ENCODE measurements at places on chromosomes 2 and 18.

- DNase-seq = no peak
Observed at GRCh38 chr2:9311488-9311887, 104.9 kb downstream of the ASAP2 start.

- DNase-seq = no peak
Observed at GRCh38 chr18:72104851-72105250, 439.3 kb downstream of the CBLN2 start.

DNA sequence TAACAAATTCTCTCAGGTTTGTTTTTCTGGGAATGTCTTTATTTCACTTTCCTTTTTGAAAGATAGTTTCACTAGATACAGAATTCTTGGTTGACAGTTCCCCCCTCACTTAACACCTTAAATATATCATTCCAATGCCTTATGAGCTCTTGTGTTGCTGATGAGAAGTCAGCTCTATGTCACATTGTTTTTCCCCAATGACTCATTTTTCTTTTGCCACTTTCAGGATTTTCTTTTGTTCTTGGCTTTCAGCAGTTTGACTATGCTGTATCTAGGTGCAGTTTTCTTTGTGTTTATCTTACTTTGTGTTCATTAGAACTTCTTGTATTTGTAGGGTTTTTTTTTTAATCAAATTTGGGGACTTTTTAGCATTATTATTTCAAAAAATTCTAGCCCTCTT, 5.6 kb upstream of the RALBP1 start:
- DNase-seq = no peak

GRCh38 chr2:30231996-30232800, 864 bp downstream of the LBH start:
- peak; percentile 29 for DNase-seq

GRCh38 chr2:42784204-42784880, 8.0 kb downstream of the HAAO start:
- DNase-seq = no peak

DNA sequence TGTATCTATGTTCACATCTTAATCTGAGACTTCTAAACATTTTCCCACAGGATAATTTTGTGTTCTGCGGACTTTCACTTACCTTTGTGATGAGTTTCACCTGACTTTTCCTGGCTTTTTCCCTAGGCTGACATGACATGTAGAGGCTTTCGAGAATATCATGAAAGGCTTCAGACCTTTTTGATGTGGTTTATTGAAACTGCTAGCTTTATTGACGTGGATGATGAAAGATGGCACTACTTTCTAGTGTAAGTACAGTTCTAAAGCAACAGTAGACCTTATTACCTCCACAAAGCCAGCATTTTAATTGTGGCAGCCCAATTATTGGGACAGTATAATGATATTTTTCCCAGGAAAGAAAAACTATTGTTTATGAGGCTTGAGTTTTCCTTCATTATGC, 34.1 kb upstream of the METAP1D start:
- DNase-seq = peak; percentile 100

- DNase-seq = no peak
Observed at GRCh38 chr18:23053776-23054457, 81.4 kb upstream of the CABLES1 start.

GRCh38 chr2:98145070-98145469, 58.1 kb downstream of the VWA3B start:
- DNase-seq = no peak

- no peak for DNase-seq
Observed at GRCh38 chr18:27860701-27861107, 316.2 kb downstream of the CDH2 start.

DNA sequence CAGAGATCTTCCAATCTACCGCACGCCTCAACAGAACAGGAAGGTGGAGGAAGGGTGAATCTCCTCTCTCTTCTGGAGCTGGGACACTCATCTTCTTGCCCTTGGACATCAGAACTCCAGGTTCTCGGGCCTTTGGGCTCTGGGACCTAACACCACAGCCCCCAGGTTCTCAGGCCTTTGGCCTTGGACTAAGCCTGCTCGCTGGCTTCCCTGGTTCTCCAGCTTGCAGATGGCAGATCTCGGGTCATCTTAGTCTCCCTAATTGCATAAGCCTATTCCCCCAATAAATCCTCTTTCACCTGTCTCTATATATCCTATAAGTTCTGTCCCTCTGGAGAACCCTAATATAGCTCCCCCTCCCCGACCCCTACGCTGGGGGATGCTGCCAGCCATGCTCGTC, 14.8 kb downstream of the HS6ST1 start:
- no peak for DNase-seq

GRCh38 chr2:174846941-174847938, 83.0 kb upstream of the CHRNA1 start:
- no peak for DNase-seq

DNA sequence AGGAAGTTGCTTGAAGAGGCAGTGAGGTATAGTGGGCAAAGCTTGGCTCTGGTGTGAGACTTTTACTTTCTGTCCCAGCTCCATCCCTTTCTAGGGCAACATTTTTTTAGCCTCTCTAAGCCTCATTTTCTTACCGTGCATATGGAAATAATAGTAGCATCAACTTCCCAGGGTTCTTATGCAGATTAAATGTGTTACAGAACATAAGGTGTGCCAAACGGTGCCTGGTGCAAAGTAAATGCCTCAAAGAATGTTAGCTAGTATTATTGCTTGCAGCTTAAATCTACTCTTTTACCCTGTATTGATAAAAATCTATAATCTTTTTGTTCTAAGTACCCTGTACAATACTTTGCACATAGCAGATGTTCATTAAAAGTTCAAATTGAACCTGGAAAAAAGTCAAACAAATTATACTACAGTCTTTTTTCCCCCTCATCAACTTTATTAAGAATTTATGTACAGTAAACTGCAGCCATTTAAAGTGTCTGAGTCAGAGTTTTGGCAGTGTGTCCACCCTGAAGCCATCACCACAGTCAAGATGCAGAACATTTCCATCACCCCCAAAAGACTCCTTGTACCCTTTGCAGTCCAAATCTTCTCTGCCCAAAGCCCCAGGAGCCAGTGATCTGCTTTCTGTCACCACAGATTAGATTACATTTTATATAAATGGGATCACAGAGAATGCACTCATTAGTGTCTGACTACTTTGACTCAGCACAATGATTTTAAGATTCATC, 10.6 kb downstream of the MAPRE2 start:
- no peak for DNase-seq

DNA sequence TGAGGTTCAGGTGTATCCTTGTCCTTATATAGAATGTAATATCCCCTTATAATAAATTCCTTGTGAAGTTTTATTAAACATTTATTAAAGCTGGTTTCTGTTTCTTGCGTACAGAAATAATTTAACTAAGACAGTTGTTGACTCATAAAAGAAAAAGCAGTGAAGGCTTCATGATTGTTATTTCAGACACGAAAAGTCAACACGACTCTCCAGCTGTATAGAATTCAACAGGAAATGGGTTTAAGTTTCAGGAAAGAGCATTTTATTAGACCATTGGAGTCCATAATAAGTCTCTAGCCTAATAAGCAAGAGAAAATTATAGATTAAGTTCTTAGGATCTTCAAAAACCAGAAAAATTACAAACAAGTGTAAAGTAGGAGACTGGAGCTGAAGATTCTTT, 62.2 kb downstream of the KCNE4 start:
- DNase-seq = no peak

DNA sequence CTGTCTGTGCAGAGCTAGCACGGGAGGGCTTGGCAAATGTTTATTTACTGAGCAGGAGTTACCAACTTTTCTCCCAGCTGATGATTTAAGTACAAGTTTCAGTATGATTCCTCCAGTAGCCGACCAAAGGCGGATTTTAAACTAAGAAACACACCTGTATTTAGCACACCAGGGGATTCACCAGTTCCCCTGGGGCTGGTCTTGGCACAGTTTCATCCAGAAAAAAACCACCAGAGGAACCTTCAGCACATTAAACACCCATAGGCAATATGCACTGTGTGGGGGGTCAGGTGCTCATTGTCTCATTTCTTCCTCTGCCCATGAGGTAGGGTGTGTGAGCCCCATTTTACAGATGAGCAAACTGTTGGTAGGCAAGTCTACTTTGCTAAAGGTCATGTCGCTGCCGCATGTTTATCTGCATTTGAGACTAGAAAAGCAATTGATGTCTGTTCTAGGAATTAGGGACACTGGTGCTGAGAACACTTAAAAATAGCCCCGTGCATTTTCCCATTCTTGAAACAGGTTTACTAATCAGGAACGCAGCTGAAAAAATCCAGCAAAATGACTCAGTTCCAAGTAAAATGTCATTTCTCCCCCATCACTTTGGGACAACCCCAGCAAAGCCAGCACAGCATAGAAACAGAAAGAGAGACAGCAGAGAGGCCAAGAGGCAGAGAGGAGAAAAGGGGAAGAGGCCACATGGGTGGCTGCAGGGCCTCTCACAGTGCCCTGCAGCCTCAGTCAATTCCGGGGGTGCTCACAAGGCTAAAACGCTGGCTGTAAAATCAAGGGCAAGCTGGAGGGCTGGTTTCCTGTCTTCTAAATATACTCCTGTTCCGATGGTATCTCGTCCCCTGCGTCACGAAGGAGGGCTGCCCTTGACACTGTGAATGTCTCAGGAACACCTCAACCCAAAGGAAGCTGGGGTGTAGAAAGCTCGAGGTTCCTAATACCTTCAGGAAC, 166.8 kb upstream of the ID2 start:
- DNase-seq = no peak

DNA sequence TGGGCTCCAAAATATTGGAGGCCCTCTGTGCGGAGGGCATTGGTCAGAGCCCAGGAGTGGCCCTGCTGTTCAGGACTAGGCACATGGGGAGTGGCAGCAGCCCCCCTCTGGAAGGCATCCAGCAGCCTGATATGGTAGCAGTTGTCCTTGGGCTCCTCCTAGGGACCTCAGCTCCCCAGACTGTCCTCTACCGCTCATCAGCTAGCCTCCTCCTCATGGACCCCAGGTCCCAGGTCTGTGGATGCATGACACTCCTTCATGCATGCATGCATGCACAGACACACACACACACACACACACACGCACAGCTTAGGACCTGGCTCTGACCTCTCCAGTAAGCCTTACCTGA, 15.4 kb upstream of the ATP6V1B1 start:
- DNase-seq = no peak

GRCh38 chr2:195304310-195304709, 352.7 kb upstream of the SLC39A10 start:
- DNase-seq = no peak

DNA sequence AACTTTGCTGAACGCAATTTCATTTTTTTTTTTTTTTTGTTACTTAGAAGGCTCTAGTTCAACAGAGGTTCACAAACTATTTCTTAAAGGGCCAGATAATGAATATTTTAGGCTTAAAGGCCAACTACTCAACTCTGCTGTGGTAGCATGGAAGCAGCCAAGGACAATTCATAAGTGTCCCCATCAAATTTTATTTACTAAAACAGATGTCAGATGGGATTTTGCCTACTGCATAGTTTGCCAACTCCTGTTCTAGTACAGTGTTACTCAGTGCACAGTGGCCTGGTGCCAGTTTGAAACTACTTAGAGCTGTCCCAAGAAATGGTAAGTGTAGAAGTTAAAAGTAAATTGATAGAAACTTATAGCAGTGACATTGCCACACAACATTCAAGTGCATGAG, 949.4 kb upstream of the FANCL start:
- DNase-seq = no peak

DNA sequence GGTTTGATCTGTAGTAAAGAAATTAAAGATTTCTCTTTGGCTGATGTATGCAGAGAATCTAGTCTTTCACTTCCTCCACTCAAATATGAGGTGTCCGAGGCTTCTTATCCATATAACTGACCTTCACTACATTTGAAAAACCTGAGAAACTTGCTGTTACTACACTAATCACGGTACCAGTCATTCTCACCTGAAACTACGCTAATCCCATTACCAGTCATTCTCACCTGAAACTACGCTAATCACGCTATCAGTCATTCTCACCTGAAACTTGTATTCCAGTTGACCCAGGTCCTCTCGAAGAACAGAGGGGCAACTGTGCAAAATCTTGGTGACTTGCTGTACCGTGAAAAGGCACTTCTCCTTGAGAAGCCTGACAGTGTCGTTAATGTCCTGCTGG, 5.1 kb downstream of the MTERF4 start:
- DNase-seq = no peak

- no peak for DNase-seq
Observed at GRCh38 chr18:48292782-48293424, 116.3 kb downstream of the ZBTB7C start.

DNA sequence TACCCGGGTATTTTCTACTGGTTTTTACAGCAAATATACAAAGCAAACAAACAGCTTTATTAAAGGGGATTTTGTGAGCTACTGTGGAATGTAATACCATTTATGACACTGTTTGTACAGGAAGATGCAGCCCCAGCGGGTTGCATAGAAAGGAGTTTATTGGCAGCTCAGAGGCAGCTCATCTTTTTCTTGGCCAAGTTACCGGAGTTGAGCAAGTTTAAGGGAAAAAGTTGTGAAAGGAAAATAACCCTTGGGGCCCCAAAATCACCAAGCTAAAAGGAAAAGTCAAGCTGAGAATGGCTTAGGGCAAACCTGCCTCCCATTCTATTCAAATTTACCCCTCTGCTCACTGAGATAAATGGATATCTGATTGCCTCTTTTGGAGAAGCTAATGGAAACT, 60.8 kb downstream of the MOB4 start:
- no peak for DNase-seq

- no peak for DNase-seq
Observed at GRCh38 chr2:170798996-170799395, 17.7 kb upstream of the GAD1 start.

DNA sequence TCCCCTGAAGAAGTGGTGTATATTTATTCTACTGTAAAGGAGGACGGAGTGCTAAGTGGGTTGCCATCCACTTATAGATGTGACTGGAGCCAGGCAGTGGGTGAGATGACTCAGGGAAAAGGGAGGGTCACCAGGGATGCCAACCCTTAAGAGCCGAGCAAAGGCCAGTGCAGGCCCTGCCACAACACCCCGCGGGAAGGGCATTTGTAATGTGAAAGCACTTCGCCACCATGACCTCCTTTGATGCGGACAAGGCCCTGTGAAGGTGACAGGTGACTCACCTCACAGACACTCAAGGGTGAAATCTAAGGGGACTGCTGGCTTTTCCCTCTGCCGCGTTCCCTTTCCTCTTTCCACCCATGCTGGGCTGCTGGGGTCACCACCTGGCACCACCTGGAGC, 50.2 kb upstream of the MRPL33 start:
- no peak for DNase-seq

DNA sequence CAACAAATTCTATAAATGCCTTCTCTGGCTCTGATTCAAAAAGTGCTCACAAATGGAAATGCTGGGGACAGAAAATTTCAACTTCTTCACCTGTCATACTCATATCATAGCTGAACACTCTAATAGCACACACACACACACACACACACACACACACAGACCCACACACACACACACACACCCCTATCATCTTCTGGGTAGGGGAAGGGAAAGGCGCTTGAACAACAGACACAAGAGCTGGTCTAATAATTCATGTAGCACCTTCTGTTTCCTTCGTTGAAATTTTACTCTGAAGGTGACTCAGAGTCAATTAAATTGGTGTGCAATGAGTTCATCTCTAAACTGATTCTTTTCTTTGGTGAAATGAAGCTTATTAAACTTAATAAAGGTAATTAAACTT, 32.9 kb downstream of the CD28 start:
- no peak for DNase-seq

- no peak for DNase-seq
Observed at GRCh38 chr2:217017456-217018252, 157.8 kb upstream of the TNP1 start.

All from NCI-H1930 (cell line).